ENCODE measurements at places on chromosomes 7 and 10.

- H3K27ac ChIP-seq = no peak overlapping the region
- DNase-seq = no peak
- H3K4me3 ChIP-seq = no peak overlapping the region
- no peaks in the 10 kb centered on the region for H3K27me3 ChIP-seq
- no peaks in the 10 kb centered on the region for H3K4me1 ChIP-seq
Measured at GRCh38 chr7:99699946-99700345, 20.1 kb upstream of the CYP3A5 start.

GRCh38 chr7:139532636-139533155 is 9.2 kb downstream of the CLEC2L start:
- H3K4me3 ChIP-seq = no peak overlapping the region

GRCh38 chr10:83934641-83935338 is 204.5 kb upstream of the GHITM start:
- no peaks in the 10 kb centered on the region for H3K36me3 ChIP-seq
- no peak for DNase-seq
- H3K27ac ChIP-seq = no peak overlapping the region
- no peak overlapping the region for H3K4me3 ChIP-seq

DNA sequence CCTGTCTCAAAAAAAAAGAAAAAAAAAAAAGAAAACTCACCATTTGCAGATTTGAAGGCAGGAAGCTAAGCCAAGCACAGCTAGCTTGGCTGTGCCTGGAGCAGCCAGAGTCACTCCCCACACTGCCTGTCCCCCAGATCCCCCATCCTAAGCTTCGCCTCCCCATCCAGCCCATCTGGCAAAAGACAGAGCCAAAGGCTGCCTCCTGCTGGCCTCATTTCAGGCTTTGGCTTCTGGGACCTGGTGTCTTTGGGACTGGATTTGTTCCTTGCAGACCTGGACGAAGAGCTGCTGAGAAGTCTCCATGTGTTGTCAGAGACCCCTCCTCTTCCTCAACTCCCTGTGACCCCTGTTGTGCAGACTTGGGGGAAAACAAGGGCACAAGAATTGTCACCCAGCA is 8.1 kb downstream of the ASL start:
- no peaks in the 10 kb centered on the region for H3K27me3 ChIP-seq
- H3K4me3 ChIP-seq = no peak overlapping the region
- H3K27ac ChIP-seq = no peak overlapping the region
- peaks cover 61% of the 10 kb centered on the region for H3K36me3 ChIP-seq
- peaks cover 2% of the 10 kb centered on the region for H3K4me1 ChIP-seq

DNA sequence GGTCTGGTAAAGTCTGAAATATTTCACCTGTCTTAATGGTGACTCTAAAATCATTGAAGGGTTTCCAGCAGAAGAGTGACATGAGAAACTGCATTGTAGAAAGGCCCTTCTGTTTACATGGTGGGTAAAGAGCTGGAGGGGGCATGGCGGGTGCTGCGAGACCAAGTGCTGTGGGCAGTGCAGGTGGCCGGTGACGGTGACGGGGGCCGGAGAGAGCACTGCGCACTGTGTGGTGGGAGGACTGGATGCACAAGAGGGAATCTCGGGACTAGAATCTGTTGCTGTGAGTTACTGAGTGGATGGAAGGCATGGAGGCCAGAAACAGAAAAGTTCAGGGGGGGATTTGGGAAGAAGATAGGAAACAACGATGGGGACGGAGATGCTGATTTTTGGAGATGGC is 218.7 kb downstream of the USP6NL start:
- H3K4me3 ChIP-seq = no peak overlapping the region
- H3K4me1 ChIP-seq = peaks cover 1% of the 10 kb centered on the region
- no peaks in the 10 kb centered on the region for H3K36me3 ChIP-seq
- H3K27me3 ChIP-seq = peaks cover 15% of the 10 kb centered on the region
- DNase-seq = no peak

GRCh38 chr7:132435016-132435990 is 141.0 kb downstream of the PLXNA4 start:
- H3K27ac ChIP-seq = no peak overlapping the region
- no peaks in the 10 kb centered on the region for H3K36me3 ChIP-seq
- DNase-seq = no peak
- H3K4me1 ChIP-seq = no peaks in the 10 kb centered on the region

DNA sequence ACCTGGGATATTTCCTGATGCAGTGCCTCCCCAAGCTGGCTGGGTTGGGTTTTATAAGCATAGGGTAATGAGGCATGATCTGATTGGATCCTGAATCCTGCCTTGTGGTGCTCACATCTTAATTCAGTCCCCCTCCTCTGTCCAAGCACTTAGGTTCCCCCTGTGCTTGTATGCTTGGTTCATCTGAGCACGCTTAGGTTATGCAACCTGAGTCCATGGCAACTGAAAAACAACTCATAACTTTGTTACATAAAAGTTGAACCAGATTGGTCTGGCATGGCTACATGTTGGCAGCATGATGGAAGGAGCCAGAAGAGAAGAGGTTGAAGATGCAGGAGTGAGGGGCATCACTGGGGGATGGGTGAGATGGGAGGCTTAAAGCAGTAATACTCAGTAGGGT is 57.3 kb upstream of the OSBPL3 start:
- no peak overlapping the region for H3K27ac ChIP-seq
- peak; percentile 34 for DNase-seq
- H3K27me3 ChIP-seq = no peaks in the 10 kb centered on the region
- H3K4me1 ChIP-seq = no peaks in the 10 kb centered on the region
- H3K36me3 ChIP-seq = no peaks in the 10 kb centered on the region

DNA sequence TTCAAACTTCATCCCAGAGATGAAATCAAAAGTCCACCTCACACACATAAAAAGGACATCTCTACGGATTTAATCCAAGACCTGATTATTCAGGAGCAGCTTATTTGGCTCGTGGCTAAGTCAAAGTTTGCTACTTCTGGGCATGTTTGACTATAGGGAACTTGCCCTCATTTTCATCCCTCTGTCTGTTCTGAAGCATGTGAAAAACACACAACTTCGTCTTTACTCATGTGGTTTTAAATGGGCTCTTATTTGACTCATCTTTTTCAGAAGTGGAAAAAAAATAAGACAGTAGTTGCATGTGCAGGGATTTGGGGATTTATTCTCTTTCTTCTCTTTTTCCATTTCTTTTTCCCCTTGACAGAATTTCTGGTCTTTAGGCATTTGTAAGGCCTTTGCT is 295.9 kb downstream of the TFEC start:
- no peaks in the 10 kb centered on the region for H3K27me3 ChIP-seq
- no peak overlapping the region for H3K27ac ChIP-seq
- no peaks in the 10 kb centered on the region for H3K36me3 ChIP-seq
- H3K4me1 ChIP-seq = no peaks in the 10 kb centered on the region
- no peak overlapping the region for H3K4me3 ChIP-seq

DNA sequence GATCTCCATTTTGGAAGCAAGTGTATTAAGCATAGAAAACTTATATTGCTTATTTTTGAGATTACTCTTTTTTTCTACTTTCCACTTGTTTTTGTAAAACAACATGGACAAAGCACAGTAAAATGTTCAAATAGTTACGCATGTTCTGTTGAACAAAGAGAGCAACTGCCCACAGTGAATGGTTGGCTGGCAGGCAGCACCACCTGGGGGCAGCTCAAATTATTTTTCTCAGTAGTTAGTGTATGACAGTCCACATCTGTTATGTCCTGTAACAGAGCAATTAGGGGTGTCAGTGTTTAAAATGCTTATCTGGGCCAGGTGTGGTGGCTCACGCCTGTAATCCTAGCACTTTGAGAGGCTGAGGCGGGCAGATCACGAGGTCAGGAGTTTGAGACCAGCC is 46.1 kb upstream of the CACUL1 start:
- no peaks in the 10 kb centered on the region for H3K36me3 ChIP-seq
- peaks cover 23% of the 10 kb centered on the region for H3K27me3 ChIP-seq
- H3K4me1 ChIP-seq = peaks cover 1% of the 10 kb centered on the region

DNA sequence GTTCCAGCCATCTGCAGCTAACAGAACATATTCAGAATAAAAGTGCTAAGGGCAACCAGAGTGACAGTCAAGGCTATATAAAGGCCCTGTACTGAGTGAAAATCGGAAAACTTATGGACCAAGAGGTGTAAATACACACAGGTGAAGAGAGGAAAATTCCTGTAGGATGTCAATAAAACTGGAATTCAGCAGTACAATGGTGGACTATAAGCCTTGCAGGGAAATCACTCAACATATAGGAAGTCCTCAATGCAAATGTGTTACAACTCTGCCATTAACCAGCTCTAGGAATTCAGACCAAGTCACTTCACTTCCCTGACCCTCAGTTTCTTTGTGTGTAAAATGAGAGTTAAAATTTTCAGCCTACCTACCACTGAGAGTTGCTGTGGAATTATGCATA is 7.7 kb downstream of the USP6NL start:
- no peak for DNase-seq
- no peak overlapping the region for H3K4me3 ChIP-seq
- no peak overlapping the region for H3K27ac ChIP-seq
- no peaks in the 10 kb centered on the region for H3K27me3 ChIP-seq

DNA sequence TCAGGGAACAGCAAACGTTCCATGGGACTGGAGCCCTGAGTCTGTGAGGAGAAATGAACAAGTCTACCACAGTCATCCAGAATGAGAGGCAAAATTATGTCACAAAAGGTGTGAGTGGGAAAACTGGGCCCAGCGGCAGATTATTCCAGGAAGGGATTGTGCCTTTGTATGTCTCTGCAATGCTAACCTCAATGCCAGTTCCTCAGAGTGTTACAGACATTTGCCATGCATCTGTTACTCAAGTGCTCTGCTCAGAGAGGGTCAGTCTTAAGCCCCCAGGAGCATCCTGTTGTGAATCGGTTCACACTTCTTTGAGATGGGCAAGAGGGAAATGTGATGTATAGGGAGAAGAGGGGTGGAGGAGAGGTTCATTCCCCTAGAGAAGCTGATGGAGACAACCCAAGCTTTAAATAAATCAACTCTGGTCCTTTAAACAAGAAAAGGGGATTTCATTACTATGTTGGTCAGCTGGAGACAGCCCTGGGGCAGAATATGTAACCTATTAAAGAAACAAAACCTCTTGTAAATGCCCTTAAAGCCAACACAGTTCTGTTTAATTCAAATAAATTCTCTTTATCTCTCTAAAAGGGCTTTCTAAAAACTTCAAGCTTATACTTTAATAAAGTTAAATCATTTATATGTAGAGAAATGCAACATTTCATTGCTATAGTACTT is 85.9 kb upstream of the GRB10 start:
- H3K4me3 ChIP-seq = peak overlapping the region; percentile 30
- no peaks in the 10 kb centered on the region for H3K27me3 ChIP-seq
- no peaks in the 10 kb centered on the region for H3K36me3 ChIP-seq

- no peaks in the 10 kb centered on the region for H3K27me3 ChIP-seq
- H3K27ac ChIP-seq = no peak overlapping the region
- peaks cover 25% of the 10 kb centered on the region for H3K4me1 ChIP-seq
- no peak for DNase-seq
Measured at GRCh38 chr7:140645166-140645900, 4.7 kb upstream of the DENND2A start.

DNA sequence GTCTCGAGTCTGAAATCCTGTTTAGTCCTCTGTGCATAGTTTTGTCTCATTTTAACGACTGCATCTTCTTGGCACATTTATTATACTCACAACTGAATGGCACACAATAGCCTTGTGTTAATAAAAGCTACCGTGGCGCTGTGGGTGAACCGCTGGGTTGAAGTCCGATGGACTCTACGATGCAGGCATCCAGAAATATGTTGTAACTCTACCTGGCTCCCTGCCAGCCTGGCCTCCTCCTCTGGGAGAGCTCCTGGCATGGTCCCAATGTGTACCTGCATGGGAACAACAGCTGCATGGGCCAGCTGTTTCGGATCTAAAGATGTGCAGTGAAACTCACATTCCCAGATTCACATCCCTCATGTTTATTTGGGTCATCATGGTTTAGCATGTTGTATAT is 3.7 kb upstream of the DPYSL4 start:
- H3K4me1 ChIP-seq = peaks cover 22% of the 10 kb centered on the region
- no peak overlapping the region for H3K27ac ChIP-seq
- no peak for DNase-seq
- H3K36me3 ChIP-seq = no peaks in the 10 kb centered on the region
- H3K4me3 ChIP-seq = no peak overlapping the region

DNA sequence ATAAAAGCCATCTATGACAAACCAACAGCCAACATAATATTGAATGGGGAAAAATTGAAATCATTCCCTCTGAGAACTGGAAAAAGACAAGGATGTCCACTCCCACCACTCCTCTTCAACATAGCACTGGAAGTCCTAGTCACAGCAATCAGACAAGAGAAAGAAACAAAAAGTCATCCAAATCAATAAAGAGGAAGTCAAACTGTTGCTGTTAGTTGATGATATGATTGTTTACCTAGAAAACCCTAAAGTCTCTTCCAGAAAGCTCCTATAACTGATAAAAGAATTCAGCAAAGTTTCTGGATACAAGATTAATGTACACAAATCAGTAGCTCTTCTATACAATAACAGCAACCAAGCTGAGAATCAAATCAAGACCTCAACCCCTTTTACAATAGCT is 285.1 kb upstream of the PHF14 start:
- no peaks in the 10 kb centered on the region for H3K36me3 ChIP-seq
- no peak overlapping the region for H3K4me3 ChIP-seq
- H3K27me3 ChIP-seq = no peaks in the 10 kb centered on the region
- no peaks in the 10 kb centered on the region for H3K4me1 ChIP-seq

DNA sequence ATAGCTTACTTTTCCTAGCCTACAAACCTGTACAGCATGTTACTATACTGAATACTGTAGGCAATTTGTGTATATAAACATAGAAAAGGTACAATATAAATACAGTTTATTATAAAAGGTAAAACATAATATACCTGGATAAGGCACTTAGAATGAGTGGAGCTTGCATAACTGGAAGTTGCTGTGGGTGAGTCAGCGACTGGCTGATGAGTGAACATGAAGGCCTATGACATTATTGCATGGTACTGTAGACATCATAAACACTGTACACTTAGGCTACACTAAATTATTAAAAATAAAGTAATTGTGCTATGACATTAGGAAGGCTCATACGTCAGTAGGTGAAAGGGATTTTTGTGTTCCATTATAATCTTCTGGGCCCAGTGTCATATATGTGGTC is 228.8 kb downstream of the HDAC9 start:
- H3K27me3 ChIP-seq = no peaks in the 10 kb centered on the region
- no peak overlapping the region for H3K4me3 ChIP-seq
- no peaks in the 10 kb centered on the region for H3K36me3 ChIP-seq
- H3K4me1 ChIP-seq = no peaks in the 10 kb centered on the region
- no peak overlapping the region for H3K27ac ChIP-seq
- no peak for DNase-seq

DNA sequence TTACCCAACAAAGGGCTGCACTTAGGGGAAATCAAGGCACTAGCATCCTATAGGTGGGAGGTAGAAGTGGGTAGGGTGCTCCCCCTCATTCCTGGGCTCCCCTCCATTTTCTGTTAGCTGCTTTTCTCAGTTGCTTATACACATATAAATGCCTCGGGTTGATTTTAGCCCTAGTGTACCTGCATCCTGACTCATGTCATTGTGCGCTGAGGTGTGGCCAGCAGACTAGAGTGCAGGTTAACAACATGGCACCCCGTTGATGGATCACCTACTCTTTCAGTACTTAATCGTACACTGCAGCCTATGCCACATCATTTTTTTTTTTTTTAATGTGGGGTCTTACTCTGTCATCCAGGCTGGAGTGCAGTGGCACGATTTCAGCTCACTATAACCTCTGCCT is 144.0 kb upstream of the ITGB1 start:
- H3K36me3 ChIP-seq = no peaks in the 10 kb centered on the region
- H3K4me1 ChIP-seq = peaks cover 4% of the 10 kb centered on the region
- no peak for DNase-seq
- H3K27ac ChIP-seq = no peak overlapping the region
- no peak overlapping the region for H3K4me3 ChIP-seq
